Cortex of kidney (tissue), 1 donor: ENCODE measurements at places on chromosomes 5 and 9.

DNA sequence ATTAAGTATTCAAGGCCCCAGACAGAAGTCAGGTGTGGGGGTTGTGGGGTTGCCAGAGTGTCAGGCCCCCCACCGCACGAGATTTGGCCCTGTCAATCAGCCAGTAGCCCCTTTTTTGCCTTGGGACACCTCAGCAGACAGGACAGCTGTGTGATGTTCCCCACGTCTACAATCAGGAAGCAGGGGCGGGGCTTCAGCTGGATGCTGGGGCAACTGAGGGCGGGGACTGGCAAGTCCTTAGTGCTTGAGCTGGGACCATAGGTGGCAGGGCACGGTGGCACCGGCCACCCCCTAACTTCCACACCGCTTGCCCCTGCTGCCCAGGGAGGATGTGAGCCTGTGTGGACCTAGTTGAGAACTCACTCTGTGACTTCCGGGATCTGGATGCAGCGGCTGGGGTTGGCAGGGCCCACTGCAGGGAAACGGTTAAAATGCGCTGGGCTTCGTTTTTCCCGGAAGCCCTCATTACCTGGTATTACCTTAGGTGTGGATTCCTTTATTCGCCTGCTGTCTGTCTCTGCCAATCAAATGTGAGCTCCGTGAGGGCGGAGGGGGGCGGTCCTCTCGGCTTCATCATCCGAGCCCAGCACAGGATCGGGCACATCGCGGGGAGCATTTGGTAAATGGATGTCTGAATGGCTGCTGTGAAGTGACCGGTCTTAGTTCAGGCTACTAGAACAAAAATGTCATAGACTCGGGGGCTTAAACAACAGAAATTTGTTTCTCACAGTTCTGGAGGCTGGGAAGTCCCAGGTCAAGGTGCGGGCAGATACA lies 7.5 kb upstream of the GTF3C5 start:
- DNase-seq = no peak

DNA sequence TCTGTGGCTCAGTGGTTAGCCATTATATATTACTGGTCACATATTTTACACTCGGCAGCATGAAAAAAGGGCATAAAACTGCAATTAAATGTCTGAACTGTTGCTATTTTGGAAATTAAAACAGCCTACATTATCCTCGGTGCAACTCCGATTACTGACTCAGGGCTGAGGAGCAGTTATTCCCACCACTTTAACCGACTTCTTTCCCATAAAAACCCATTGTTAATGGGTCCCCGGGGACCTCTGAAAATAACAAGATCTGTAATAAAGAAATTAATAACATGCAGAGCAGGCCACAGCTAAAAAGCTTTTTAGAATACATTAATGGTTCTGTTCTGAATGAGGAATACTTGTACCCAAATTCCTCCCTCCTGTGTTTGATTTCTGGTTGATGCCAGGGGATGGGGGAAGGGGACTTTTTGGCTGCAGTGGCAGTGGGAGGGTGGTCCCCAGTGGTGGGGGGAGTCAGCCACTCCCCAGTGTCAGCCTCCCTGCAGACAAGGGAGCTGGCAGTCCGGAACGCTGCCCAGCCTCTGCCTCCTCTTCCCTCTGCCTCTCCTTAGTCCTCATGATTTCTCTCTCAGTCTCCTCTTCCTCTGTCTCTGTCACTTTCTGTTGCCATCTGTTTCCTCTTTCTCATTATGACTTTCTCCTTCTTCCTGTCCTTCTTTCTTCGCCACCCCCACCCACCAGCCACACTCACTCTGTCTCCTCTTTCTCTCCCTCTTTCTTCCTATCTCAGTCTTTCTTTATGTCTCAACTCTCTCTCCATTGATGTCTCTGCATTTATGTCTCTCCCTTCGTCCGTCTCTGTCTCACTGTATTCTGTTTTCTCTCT lies 59.0 kb upstream of the ZBTB43 start:
- DNase-seq = no peak

GRCh38 chr5:180071531-180072255 lies at the start of gene RNF130:
TSS of gene RNF130 (minus strand) at chr5:180071759. CDS start at chr5:180071702, 57 bp downstream.
- peak; percentile 79 for DNase-seq

DNA sequence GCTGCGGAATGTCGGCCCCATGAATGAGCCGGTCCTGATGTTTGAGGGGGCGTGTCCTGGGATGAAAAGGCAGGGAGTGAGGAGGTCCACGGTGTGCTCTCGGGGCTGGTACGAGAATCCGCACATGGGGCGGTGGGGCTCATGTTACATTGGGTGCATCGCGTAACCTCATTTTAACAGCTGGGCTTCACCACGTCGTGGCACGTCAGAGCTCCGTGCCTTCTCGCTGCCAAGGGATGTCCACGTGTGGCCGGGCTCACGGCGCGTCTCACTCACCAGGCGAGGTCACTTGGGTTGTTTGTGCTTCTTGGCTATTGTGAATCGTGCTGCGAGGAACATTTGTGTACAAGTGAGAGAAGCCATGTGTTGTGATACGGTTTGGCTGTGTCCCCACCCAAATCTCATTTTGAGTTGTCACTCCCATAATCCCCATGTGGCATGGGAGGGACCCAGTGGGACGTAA lies 29.1 kb upstream of the IRX4 start:
- DNase-seq = no peak

DNA sequence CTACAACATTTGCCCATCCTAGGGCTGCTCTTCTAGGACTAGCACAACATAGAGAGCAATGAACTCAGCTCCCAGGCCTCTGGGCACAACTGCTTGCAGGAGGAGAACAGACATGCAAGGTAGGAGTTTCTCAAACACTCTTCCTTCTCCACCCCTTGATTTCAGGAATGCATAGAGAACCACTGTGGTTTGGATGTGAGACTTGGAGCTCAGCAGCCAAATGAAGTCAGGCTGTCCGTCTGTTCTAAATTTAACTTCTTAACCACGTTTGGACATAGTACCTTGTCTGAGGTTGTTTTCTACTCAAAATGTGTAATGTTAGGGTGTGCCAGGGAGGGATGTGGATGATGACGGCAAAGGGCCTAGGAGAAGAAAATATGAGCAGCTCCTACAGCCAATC lies 515.1 kb upstream of the TNC start:
- DNase-seq = no peak

DNA sequence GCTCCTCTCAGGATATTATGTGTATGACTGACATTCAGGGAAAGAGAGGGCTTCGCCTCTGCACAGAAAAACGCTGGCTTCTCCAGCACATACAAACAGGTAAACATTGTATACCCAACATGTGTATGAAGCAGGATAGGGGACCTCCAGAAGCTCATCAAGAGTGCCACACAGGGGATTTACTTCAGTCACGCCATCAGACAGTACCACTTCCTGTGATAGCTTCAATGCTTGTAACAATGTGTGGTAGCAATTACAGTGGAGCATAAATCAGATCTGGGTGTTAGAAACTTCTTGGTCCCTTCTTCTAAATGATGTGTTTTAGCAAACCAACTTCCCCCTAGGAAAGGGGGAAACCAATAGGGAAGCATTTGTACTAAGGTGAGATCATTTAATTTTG lies 160.8 kb downstream of the TSSK1B start:
- DNase-seq = no peak

- no peak for DNase-seq
These were observed 91.5 kb upstream of the CDKN2B start for GRCh38 chr9:22100626-22101025.

GRCh38 chr5:5497152-5497788 lies 74.8 kb downstream of the ICE1 start:
- no peak for DNase-seq

- DNase-seq = no peak
These were observed 25.8 kb upstream of the F2R start for GRCh38 chr5:76690037-76690679.

DNA sequence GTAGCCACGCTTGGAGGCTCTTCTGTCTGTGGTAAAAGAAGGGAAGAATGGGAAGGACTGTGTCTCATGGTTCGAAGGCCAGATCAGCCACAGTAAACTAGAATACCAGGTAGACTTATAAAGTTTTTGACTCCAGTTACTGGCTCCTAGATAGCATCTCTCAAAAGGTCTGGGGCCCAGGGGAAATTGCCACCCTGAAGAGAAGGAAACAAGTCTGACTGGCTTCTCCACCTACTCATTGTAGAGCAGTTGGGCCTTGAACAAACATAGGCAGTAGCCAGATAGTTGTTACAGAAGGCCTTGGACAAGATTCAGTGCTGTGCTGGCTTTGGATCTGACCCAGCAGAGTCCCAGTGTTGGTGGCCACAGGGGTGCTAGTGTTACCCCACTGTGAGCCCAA lies 890.4 kb downstream of the EFNA5 start:
- no peak for DNase-seq

- no peak for DNase-seq
These were observed 218.5 kb downstream of the TAF11L14 start for GRCh38 chr5:17852740-17853139.

DNA sequence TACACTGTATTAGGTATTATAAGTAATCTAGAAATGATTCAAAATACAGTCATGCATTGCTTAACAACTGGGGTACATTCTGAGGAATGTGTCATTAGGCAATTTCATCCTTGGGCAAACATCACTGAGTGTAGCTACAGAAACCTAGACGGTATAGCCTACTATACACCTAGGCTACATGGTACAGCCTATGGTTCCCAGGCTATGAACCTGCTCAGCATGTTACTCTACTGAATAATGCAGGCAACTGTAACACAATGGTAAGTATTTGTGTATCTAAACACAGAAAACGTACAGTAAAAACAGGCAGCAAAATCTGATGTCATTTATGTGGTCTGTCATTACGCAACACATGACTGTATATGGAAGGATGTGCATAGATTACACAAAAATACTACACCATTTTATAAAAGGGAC lies 96.8 kb downstream of the RAPGEF6 start:
- no peak for DNase-seq

- DNase-seq = no peak
These were observed 39.0 kb downstream of the IQGAP2 start for GRCh38 chr5:76441890-76442673.

DNA sequence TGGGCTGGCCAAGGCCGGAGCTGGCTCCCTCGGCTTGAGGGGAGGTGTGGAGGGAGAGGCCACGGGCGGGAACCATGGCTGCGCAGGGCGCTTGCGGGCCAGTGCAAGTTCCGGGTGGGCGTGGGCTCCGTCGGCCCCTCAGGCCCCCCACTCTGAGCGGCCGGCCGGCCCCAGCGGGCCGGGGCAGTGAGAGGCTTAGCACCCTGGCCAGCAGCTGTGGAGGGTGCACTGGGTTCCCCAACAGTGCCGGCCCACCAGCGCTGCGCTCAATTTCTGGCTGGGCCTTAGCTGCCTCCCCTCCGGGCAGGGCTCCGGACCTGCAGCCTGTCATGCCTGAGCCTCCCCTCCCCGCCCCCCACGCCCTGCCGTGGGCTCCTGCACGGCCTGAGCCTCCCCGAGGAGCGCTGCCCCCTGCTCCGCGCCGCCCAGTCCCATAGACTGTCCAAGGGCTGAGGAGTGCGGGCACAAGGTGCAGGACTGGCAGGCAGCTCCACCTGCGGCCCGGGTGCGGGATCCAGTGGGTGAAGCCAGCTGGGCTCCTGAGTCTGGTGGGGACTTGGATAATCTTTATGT lies 184.2 kb downstream of the ATPSCKMT start:
- DNase-seq = no peak

GRCh38 chr5:66992547-66992946 lies 204.1 kb downstream of the CD180 start:
- DNase-seq = no peak

DNA sequence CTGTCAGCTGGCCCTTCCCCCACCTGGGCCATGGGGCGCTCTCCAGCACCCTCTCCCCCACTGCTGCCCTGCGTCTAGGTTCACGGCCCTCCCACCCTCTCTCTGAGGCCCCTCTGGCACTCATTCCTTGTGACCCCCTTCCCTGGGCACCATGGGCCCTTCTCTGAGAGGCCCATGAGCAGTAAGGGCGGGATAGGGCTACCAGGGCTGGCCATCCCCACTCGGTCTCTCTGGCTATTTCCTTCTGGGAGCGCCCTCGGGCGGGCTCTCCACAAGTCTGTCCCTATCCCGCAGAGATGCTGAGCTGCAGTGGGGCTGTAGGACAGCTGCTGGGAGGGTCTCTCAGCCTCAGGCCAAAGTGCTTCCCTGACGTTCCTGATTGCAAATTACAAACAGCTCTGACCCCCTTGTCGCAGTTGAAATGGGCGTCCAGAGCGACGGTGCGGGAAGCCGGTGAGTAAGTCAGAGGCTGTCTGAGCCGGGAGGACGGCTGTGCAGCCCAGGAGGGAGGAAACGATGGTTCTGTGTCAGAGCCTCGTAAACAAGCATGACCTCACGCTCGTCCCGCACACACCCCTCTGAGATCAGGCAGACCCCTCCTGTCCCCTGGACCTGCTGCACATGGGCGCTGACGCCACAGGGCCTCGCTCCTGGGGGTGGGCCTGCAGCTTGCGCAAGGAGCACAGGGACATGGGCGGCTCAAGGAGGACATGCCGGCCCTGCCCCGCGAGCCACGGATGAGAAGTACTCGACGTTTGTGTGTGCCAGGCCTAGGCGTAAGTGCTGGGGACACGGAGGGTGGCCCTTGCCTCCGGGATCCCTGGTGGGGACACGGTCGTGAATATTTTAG lies 36.3 kb upstream of the GFPT2 start:
- no peak for DNase-seq

GRCh38 chr5:16536246-16536645 lies 70.6 kb upstream of the ZNF622 start:
- DNase-seq = no peak

DNA sequence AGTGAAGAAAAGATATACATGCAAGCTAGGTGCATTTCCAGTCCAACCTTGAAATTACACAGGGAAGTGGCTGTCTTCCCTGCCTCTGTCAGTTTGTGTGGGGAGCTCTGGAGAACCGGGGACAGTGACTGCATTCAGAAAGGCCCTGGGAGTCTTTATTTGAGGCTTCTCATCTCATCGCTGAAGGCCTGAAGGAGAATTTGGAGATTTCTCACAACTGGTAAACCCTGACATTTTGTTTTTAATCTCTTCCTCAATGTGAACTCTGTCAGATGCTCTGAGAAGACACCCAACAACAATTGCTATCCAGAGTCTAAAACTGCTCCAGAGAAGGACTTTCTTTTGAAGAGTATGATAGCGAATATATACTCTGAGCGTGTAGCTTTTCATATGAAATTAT lies 33.0 kb downstream of the MACIR start:
- DNase-seq = no peak

GRCh38 chr5:35804201-35804653 lies 52.5 kb upstream of the IL7R start:
- no peak for DNase-seq

DNA sequence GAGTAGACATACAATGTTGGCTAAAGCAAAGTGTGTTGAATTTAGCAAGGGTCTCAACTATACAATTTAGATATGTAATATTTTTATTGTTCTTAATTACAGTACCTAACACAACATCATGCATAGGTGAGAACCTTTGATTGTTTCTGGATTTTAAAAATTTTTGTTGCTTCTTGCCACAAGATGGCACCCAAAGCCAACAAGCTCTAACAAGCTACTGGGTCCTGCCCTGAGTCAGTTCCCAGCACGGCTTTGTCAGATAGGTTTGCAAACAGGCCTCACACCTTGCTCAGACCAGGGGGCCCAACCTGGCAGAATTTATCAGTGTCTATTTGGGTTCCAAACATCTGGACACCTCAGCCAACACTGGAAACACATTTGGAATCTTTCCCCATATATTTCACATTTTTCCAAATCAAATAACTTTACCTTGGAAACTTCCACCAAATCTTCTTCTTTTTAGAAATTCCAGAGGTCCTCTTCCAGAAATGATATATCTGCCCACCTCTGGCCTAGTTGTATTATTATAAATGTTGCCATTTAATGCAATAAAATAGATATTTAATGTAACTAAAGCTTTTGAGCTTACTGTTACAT lies 49.5 kb upstream of the EGFLAM start:
- DNase-seq = no peak
